ENCODE measurements at places on chromosomes 13 and 19.

DNA sequence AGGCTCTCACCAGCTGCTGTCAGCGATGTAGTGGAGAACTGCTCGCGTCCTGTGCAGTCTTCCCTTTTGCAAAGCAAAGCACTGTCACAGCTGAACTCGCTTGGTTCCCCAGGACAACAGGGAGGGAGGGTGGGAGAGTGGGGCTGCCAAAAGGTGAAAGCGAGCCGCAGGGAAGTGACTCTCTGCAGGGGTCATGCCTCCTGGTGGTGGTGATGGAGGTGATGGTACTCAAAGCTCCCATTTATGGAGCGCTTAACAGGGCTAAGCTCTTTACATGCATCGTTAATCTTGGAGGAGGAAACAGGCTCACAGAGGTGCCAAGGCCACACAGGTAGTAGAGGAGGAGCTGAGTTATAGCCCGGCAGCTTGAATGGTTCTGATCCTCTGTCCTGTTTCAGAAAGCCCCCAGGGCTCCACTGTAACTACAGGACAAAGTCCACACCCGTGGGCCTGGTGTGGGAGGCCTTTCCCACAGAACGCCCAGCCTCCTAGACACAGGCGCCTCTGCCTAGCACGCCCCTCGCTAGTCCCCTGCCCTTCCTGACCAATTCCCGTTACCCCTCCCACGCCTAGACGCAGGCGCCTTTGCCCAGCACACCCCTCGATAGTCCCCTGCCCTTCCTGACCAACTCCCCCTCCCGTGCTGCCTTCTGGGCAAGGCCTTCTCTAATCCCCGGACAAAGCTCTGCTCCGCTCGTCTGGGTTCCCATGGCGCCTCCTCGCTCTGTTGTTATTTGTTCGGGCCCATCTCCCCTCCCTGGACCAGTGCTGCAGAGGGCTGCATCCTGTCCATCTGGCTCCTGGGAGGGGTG, 10.7 kb downstream of the PPP1R37 start:
- DNase-seq = no peak

DNA sequence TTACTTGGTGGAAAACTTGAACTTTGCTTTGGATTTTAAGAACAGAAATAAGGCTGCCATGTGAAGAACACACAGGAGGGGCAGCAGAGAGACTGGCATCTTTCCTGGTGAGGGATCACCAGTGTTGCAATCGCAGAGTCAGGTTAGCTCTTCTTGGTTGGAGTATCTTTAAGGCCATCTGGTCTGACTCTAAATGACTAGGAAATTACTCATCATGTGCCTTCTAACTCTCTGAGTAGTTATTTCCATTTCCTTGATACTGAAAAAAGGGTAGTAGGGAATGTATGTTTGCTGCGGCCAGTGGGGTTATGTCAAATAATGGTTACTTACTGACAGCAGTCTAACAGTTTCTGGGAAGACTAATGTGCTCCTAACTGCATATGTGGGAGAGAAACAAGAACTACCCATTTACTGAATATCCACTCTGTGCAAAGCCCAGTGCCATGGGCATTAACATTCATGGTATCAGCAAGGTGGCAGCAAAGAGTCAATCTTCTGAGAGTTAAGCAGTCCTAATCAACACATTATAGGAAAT, 122.1 kb downstream of the COG6 start:
- no peak for DNase-seq

- no peak for DNase-seq
These were observed 28.1 kb upstream of the SIAH3 start for GRCh38 chr13:45879666-45880065.

- no peak for DNase-seq
These were observed 99.6 kb upstream of the ZNF536 start for GRCh38 chr19:30272554-30272953.

- DNase-seq = no peak
These were observed 840 bp upstream of the LILRA4 start for GRCh38 chr19:54339646-54340358.

DNA sequence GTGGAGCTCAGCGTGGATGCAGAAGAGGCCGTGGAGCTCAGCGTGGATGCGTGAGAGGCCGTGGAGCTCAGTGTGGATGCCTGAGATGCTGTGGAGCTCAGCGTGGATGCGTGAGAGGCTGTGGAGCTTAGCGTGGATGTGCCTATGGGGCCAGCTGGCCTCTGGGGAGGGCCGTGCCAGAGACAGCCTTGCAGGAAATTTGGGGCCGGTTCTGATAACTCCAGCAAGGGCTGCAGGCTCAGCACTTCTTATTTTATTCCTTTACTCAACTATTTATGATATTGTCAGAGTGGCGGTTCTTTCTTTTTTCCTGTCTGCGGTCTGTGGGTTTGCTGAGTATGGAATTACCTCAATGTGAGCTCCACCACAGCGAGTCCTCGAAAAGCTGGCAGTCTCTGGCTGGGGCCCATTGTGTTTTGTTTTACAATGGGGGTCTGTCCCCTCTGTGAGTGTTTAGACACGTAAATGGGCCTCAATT, 17.8 kb upstream of the TMEM255B start:
- DNase-seq = no peak

GRCh38 chr19:19937403-19937802, 36.7 kb downstream of the ZNF93 start:
- DNase-seq = no peak

DNA sequence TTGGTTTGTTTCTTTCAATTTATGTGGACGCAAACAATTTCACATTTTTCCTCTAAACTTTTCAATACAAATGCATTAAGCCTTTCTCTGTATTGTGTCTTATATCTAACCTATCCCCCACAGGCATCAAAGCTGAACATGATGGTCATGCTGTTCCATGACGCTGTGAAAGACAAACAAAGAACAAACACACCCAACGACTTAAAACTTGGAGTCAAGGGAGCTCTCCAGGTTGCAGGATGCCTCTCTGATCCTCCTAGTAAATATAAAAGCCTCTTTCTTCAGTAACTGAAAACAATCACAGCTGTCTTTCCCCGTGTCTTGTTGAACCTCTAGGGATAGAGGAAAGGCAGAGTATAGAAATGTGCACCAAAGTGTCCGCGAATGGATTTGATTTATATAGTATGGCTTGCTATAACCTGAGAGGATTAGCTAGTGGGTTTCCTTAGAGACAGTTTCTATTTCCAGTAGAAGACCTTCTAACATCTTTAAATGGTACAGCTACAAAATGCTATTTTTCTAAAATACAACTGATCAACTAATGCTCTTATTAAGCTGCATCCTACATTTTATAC, 43.1 kb downstream of the PCDH9 start:
- DNase-seq = no peak

GRCh38 chr19:9348253-9348652, 14.6 kb upstream of the ZNF177 start:
- no peak for DNase-seq

- DNase-seq = no peak
These were observed at the start of gene ADAMTS10 for GRCh38 chr19:8610041-8610935. Gene ADAMTS10, minus strand, starts transcription at chr19:8610715. Its CDS starts 5,005 bp downstream, at chr19:8605710.

DNA sequence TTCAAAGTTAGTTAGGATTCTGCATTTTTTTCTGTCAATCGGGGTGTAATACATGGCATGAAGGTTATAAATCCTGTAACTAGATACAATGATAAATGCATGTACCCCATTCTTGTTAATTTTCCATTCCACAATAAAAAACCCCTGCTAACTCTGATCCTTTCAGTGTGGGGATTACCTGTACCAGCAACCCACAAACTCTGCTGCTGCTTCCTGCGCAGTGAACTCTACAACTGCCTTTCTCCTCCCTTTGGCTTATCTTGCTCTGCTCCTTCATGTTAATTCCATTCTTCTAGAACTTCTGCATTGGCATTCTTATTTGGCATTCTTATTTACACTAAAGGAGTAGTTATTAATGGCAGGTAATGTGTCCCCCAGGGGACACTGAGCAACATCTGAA, 273.1 kb downstream of the KLF12 start:
- DNase-seq = no peak

- no peak for DNase-seq
These were observed 71.4 kb downstream of the ALOX5AP start for GRCh38 chr13:30806784-30807183.

DNA sequence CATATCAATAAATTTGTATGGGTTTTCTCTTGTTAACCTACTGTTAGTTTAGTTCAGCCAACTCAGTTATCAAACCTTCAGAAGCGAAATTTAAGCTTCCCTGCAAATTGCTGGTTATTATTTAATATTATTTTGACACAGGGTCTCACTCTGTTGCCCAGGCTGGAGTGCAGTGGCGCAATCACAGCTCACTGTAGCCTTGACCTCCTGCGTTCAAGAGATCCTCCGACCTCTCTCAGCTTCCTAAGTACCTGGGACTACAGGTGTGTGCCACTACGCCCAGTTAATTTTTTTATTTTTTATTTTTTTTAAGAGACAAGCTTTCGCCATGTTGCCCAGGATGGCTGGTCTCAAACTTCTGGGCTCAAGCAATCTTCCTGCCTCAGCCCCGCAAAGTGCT, 6.2 kb downstream of the CAB39L start:
- no peak for DNase-seq

GRCh38 chr13:42049454-42049813, 986 bp downstream of the DGKH start:
- no peak for DNase-seq
